Bronchial epithelial cell (primary cell): ENCODE measurements at places on chromosomes 6 and 20.

GRCh38 chr6:143536461-143536865 is 24.9 kb upstream of the FUCA2 start:
- no peak for DNase-seq

DNA sequence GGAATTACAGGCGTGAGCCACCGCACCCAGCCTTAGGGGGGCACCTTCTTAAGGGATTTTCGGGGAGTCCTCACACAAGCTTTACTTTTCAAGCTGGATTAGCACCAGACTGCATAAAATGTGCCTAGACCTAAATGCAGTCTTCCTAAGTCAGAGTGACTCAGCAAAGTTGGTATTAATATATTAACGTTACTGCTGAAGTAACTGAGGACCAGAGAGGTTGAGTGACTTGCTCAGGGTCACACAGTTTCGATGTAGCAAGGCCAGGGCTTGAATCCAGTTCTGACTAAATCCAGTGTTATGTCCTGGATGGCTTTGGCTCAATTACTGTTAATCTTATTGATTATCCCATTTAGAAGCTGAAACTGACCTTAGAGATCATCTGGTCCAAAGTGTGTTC is 13.4 kb downstream of the EDEM2 start:
- DNase-seq, result no peak

GRCh38 chr6:162371121-162371520 is 356.4 kb downstream of the PRKN start:
- DNase-seq, result no peak

DNA sequence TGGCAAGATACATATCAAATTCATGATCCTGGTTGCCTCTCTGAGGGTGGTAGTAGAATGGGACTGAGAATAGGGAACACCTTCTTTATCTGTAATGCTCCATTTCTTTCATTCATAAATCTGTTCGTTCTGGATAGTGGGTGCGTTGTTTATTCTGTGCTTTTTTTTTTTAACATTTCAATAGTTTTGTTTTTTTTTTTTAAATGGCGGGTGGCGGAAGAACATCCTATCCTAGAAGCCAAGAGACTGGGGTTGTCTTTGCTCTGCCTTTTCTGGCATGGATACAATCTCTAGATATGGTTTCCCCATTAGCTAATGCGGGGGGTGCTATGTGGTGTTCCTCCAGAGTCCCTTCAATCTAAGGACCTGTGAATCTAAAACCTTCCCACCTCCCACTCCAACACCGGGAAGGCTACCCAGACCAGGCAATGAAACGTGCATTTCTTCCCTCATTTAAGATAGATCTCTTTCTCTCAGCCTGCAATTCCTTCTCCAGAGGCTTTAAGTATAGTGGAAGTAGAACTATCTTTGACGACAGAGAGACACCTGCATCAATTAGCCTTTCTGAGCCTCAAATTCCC is 883 bp upstream of the CCDC28A start:
- no peak for DNase-seq

DNA sequence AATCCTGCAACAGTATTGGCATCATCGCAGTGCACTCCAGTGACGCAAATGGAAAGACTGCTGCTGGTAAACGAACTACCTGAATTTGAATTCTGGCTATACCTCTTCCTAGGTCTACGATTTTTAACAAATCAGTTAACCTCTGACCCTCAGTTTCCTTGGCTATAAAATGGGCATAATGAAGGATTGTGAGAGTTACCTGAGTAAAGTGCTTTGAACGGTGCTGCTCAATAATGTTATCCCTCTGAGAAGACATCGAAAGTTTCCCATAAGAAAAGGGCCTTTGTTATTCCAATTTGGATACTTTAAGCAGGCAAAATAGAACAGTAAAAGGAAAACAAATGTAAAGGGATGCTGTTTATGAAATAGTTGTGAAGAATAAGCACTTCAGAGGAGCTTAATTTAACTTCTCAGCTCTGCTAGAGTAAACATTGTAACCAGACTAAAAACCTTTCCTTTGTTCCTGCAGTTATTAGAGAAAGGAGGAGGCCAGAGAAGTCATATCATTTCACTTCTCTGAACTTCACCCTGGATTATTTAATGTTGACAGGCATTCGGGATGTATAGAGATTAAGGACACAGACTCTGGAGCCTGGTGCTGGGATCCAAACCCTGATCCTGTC is 5.8 kb downstream of the SGK1 start:
- DNase-seq, result no peak

DNA sequence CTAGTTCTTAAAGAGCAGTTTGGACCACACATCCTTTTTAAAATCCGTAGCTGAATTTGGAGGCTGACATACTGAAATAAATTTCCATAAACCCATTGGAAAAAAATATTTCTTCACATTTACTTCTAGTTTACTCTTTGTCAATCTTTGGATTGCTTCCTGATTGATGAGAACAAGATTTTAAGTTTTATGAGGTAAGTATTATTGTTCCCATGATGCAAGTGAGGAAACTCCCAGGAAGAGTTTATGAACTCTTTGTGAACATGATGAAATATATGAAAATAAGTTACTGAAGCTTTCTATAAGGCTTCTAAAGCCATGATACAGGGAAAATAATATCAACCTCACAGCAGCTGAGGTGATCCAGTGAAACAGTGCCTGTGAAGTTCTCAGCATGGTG is 320.0 kb downstream of the GJA1 start:
- DNase-seq, result peak; percentile 3

DNA sequence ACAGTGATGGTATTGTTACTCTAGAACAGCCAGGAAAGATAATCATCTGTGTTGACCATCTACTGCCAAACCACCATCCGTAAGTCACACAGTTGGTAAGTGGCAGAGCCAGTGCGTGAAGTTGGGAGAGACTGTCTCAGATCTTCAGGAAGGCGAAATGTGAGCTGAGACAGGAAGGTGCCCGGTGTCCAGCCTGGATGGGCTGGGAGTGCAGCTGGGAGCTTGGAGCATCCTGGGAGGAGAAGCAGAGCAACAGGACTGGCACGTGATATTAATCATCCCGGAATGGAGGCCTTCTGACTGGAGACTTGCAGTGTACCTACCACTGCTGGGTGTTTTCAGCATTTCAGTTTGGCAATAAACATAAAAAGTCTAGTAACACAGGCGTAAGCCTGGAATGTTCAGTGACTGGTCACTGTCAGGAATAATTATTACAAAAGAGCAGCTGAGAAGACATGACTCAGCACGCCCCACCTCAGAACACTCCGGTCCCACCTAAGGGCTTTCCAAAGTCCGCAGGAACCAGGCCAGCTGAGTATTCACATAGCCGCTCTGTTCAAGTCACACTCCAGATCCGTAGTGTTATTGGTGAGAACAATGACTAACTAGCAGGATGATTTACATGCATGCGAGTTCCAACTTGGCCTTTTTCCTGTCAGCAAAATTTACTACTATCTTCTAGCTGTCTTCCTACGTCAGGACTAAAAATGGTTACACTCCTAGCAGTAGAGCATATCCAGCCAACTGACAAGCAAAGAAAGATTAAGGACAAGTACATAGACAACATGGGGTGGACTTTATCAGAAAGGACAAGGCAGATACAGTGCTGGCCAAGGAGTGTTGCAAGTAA is 45.1 kb upstream of the PNRC1 start:
- peak; percentile 100 for DNase-seq

DNA sequence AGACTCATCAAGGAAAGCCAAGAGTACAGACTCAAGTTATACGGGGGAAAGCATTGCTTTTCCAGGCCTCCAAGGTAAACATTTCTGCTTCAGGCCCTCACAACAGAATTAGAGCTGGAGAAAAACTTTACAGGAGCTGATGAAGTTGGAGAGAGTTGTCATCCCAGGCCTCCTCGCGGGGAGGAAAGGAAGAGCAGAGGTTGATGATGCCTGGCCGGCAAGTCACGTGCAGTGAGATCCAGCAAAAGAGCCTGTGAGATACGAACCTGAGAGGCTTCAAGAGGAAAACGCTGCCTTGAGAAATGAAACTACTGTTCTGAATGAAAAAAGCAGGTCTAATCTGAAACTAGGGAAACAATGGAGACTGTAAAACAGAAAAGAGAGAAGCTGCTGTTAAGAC is 122.9 kb downstream of the FAM120B start:
- no peak for DNase-seq

GRCh38 chr6:112663698-112664097 is 316.6 kb downstream of the RFPL4B start:
- peak; percentile 46 for DNase-seq

DNA sequence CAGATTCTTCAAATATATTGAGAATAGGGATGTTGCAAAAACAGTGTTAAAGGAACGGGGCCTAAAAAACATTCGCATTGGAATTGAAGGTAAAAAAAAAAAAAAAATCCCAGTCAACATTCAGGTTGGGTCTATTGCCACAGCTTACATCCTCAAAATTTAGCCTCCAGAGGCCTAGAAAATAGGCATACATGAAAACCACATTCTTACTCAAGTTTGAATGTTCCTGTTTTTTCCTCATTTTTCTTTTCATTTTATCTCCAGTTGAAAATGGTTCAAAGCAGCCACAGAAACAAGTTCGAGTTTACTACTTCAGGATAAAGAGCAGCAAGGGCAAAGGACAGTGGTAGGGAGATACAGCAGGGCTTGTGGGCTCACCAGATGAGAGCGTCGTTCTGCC is 41.9 kb downstream of the KCTD20 start:
- DNase-seq, result no peak

DNA sequence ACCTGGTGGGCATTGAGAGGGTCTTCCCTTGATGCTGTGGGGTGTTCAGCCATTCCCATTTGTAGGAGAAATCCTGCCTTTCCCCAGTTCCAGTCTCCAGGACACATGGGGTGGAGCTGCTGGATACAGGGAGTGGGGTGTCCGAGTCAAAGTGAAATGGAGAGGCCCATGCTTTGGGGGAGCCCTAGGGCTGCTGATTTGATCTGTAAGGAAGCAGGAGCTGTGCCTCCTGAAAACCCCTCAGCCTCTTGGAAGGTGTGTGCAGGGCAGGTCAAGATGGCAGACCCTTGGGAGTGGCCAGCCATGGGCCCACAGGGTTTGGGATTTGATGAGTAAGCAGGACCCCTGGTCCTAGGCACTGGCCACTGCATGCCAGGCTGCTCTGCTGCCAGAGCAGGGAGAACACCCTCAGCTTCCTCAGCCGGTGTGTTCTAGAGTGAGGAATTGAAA is 82.0 kb downstream of the SERAC1 start:
- no peak for DNase-seq

DNA sequence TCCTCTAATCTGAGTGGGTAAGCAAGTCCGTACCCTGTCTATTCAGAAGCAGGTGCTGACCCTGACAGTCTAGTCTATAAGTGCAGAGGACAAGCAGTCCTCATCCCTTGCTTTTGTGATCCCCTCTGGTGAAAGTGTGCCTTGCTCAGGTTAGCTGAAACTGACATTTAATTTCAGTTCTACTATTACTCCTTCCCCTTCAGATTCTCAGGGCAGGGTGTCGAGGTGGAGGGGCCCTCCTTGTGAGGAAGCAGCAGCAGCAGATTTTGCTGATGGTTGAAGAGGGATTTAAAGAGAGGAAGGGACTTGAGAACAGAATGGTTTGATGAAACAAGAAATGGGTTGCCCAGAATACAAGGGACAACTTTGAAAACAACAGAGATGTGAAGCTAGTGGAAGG is 309.3 kb downstream of the CLIC5 start:
- no peak for DNase-seq

GRCh38 chr20:52889225-52889624 is 82.9 kb upstream of the TSHZ2 start:
- DNase-seq, result peak; percentile 89

DNA sequence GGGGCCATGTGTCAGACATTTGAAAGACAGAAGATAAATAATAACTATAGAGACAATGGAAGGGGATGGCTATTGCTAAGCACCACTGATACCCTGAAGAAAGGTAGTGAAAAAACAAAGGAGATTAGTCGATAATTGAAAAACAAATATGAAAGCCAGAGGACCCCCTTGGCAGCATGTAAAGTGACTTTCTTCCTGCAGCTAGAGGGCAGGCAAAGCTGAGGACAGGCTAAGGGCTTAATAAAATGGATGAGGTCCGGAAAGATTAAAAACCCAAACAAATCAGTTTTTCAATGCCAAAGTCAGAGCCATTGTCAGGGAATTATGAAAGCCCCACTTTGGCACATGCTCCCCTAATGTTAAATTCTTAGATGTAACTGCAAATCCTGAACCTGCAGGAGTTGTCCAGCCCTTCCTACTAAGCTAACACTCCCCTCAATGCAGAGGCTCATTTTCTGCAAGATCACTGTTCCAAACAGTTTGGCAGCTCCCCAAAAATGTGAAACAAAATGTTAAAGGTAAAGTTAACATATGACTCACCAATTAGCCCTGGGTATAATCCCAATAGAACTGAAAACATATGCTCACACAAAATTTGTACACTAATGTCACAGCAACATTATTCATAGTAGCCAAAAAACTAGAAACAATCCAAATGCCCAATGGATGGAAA is 1177.9 kb downstream of the GRIK2 start:
- DNase-seq, result peak; percentile 37

- DNase-seq, result no peak
These were observed 10.8 kb downstream of the GSTA4 start for GRCh38 chr6:52984247-52984646.

- no peak for DNase-seq
These were observed 171.1 kb downstream of the DHX35 start for GRCh38 chr20:39133201-39133600.

DNA sequence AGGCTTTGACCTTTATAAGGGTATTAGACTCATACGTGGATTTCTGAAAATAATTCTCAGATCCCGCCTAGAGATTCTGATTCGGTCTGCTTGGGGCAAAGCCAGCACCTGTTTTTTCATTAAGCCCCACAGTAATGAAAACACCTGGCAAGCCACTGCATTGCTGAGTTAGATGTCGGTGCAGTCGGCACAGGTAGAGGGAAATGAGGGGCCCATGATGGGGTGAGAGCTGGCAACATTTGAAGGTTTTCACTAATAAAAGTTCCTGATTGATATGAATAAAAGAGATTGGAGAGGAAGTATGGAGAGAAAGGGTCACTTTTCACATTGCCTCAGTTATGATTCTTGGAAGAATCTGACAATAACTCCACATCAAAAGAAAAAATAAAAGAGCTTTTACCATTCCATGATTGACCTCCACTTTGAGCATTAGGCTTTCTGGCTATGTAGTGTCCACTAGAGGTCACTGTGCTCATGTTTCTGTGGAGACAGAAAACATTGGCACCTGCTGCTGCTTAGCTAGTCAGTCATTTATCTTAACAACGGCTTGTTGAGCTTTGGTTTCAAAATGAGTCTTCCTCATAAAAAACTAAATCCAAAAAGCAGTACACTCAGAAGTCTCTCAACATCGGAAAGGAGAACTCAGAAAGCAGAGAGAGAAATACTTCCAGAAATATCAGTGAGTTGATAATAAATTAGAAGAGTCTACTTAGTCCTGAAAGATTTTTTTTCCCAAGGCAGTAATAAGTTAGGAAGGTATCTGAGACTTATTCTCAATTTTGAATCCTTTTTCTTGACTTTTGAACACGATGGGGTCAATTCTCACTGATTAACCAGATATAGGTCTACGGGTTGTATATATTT is 53.3 kb upstream of the KLHL31 start:
- DNase-seq, result peak; percentile 68
